ENCODE measurements at places on chromosomes 12 and 14.

- DNase-seq: no peak
Measured at GRCh38 chr12:14279845-14280244, 85.6 kb upstream of the ATF7IP start.

DNA sequence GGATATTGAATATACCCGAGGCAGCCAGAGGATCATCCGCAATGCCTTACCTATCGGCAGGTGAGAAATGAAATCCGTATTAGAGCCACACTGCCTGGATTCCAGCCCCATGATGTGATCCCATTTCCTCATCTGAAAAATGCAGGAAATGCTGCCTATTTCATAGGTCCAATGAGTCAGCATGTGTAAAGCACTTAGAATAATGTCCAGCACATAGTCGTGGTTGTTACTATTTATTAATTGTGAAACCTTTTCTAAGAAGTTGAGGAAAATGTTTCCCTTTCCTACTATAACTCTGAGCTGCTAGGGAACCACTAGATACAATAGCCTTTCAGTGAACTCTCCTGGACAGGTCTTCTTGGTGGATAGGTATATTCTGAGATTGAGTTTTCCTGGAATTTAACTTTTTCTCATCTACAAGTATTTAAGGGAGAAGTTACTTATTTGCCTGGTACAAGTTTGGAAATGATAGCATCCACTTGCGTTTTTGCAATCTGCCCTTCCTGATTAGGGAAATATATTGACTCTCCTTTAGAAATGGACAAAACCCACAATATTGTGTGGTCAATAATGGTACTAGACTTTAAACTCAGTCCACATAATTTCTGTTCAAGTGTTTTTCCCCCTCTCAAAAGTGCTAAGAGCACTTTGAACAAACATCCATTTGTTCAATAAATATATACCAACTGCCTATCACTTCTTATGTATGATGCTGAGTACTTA, 12.2 kb downstream of the POLR3B start:
- peak; percentile 82 for DNase-seq

- DNase-seq: peak; percentile 81
Measured at GRCh38 chr12:79737875-79738718, 47.3 kb upstream of the PAWR start.

DNA sequence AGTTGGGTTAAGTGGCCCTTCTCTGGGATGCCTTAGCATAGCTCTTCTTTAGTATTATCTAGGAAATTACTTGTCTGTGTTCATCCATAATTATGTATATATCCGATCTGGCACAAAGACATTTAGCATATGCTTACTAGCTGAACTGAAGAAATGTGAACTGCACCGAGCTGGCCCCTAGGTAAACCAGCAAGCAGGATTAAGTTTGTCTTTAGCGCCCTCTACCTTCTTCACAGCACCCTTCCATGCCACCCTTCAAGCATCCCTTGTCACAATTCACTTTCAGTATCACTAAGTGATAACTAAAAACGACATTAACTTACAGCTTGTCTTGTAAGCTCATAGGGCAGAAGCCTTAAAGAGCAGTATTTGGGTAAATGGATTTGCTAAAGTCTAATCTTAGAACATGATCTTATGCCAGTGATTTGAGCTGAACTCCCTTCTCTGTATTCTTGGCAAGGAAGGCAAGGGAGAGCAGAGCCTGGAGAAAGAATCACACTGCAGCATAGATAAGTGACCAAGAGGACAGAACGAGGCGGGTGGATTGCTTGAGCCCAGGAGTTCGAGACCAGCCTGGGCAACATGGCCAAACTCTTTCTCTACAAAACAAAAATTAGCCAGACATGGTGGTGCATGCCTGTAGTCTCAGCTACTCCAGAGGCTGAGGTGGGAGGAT, 2.6 kb upstream of the HAL start:
- DNase-seq: peak; percentile 35

GRCh38 chr14:74973003-74973653, 17.7 kb upstream of the PGF start:
- no peak for DNase-seq
